ENCODE measurements at places on chromosomes 11 and 22. TPM values are rescaled to one million over a fixed set of nuclear protein-coding genes. Genes with fewer than 3 reads are reported as not detected.

APOL5 gene
- total RNA-seq: not detected

DTX4 gene
- 1.9 TPM for total RNA-seq

SCUBE1 gene
- 0.79 TPM for total RNA-seq

LRP5 gene
- 46.2 TPM for total RNA-seq

TRIM29 gene
- 8.7 TPM for total RNA-seq

MB gene
- total RNA-seq: 2.3 TPM

OR10A2 gene
- not detected for total RNA-seq

HDHD5 gene
- total RNA-seq: 19.6 TPM

XKR3 gene
- total RNA-seq: not detected

HNRNPUL2 gene
- total RNA-seq: 45.5 TPM

RAB38 gene
- total RNA-seq: 0.86 TPM

ACR gene
- 2.6 TPM for total RNA-seq

DNA sequence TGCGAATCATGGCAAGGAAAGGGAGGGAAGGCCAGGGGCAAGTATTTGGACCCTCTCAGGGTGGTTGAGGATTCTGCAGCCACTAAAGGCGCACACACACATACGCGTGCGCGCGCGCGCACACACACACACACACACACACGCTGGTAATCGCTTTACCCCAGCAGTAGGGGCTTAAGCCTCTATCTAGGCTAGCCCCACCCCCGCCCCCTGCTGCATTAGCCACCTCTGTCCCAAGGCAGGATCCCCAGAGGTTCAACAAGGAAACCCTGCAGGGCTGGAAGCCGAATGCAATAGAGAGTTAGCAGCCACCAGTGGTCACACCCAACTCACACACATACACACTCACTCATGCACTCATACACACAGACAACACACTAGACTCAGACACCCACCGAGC is 28.6 kb upstream of the ELFN2 start:
- no peak for DNase-seq

DNA sequence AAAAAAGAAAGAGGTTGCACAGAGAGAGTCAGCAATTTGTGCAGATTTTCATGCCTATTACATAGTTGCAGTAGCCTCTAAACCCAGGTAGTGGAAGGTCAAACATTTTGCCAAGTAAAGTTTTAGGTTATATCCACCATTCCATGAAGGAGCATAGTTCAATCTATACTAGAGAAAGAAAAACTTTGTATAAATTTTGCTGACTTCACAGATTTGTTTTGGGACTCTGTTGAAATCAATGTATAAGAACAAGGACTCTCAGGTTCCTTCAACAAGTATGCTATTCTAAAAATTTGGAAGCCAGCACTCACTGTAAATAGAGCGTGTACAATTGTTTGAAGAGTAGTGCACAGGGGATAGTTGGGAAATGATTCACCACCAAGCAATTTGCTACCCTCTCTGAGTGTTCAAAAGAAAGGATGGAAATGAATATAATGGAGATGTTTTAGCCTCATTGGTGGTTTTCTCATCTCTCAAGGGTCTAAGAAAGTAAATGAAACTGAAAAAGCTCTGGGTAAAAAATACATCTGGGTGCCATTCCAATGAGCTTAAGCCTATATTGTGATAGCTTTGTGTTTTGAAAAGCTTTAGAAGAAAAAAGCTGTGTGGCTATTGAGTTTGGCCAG is 508.4 kb upstream of the LUZP2 start:
- DNase-seq: no peak

DNA sequence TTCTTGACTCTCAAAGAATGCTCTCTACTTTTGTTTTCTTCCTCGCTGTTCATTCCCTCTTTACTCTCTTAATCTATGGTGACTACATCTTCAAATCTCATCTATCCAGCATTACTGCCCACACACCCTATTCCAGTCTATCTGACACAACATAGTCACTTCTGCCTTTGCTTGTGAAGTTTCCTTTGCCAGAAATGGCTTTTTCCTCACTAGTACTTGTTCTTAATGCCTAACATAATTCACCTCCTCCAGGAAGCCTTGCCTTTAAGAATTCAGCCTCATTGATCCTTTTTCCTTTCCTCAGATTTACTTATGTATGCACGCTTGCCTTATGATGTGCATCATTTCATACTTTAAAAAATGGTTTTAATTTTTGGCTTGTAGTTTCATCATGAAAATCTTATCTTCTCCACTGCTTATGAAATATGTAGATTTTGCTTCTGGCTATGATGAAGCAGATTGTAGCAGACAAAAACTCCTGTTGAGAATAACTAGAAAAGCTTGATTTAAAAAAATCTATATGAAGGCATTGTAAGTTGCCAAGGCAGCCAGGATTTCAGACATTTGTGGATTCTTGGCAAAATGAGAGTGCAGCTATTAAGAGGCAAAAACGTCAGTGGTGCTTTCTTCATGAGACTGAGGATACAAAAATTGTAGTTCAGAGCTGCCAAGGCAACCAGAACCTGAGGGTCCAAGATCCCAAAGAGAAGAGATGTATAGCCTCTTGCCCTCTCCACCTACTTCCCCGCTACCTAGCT is 31.8 kb downstream of the RNF169 start:
- no peak for DNase-seq

DNA sequence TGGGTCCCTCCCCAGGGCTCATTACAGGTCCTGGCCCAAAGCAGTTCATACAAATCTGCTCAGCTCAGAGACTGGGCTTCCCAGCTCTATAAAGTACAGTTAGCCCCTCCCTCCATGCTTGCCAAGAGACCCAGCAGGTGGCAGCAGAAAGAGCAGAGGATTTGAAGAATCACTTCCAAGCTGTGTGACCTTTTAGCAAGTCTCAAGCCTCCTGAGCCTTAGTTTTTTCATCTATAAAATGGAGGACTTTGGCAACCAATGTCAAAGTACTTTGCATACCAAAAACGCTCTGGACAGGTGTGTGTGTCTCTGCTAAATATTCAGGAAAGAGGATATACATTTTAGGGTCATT is 26.6 kb downstream of the RELT start:
- no peak for DNase-seq

DNA sequence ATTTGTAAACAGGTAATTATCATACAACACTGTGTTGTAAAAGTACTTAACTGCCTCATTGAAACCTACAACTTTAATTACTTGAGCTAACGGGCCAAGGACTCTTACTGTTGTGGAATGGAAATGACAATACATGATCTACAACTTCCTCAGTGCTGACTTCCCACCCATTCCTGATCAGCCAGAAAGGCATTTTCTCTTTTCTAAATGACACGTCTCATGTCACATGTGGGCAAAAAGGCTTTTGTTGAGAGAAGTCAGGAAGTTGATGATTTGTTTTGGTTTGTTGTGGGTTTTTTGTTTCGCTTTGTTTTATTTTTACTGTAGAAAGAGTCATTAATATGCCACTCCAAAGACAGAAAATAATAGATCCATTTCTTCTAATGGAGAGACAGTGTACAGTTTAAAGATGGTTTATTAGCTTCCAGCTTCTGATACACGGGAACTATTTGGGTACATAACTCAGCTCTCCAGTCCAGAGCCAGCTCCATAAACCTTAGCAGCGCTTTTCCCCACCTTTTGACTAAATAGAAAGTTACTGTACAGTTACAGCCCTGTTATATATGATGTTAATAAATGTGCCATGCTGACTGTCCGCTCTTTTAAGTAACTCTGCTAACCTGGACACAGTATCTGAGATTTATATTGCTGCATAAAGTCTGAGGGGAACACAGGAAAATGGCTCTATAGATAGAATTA is 509.4 kb upstream of the API5 start:
- no peak for DNase-seq

- no peak for DNase-seq
Observed at GRCh38 chr11:7088921-7089320, at the start of gene RBMXL2. TSS of gene RBMXL2 (plus strand) at chr11:7088998. CDS start at chr11:7089121, 123 bp downstream.

GRCh38 chr11:36409152-36409816 is 100.8 kb downstream of the TRAF6 start:
- no peak for DNase-seq

- DNase-seq: no peak
Observed at GRCh38 chr11:27040302-27041115, at the start of gene BBOX1. TSS of gene BBOX1 (plus strand) at chr11:27040815. CDS start at chr11:27055431, 14,616 bp downstream.

- no peak for DNase-seq
Observed at GRCh38 chr22:33756508-33756949, 163.7 kb downstream of the LARGE1 start.

DNA sequence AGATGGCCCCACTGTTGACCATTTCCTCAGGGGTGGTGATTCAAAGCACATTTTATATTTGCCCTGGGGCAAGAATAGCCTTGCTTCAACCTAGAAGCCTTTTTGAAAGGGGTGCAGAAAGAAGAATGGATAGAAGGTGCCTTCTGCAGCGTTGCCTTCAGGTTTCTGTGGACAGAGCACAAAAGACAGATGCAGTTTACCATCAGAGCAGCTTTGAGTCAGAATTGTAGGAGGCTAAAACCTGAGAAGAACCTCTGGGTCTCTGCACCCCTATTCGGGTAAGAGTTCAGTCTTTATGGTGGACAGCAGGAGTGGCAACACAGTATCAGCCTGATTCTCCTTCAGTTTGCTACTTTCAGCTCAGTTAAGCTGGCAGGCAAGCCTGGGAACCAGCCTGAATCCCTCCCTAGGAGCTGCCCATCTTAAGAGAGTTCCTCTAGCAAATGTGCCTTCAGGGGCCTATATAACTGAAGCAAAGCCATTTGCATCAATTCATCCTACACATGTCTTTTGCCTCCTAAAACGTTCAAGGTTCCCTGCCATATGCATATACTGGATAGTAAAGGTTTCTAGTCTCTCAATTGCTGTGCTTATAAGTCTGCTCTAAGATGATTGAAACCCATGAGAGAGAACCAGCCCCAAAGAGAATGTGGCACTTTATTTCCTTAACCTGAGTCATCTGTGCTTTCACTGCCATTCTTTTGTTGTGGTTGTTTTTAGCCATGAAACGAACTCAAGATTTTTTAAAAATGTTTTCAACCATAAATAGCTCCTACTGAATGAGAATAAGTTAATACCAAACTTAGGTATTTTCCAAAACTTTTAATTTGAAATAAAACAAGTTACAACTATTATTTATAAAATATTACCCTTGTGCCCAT is 123.0 kb downstream of the TRIM44 start:
- no peak for DNase-seq

DNA sequence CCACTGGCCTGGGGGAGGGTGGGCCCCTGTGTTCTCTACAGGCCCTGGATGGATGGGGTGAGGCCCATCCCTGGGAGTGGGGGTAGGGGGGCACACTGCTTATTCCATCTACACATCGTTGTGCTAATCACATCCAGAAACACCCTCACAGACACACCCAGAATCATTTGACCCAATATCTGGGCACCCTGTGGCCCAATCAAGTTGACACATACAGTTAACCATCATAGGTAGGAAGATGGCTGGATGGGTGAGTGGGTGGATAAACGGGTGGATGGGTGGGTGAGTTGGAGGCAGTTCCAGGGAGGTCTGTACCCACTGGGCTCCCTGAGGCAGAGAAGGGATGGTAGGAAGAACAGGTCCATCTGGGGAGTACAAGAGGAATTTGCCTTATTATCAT is 81.3 kb upstream of the LINC01488 start:
- no peak for DNase-seq

- no peak for DNase-seq
Observed at GRCh38 chr22:20567371-20567847, 60.0 kb downstream of the MED15 start.

GRCh38 chr11:13114566-13115379 is 105.7 kb downstream of the RASSF10 start:
- DNase-seq: no peak

DNA sequence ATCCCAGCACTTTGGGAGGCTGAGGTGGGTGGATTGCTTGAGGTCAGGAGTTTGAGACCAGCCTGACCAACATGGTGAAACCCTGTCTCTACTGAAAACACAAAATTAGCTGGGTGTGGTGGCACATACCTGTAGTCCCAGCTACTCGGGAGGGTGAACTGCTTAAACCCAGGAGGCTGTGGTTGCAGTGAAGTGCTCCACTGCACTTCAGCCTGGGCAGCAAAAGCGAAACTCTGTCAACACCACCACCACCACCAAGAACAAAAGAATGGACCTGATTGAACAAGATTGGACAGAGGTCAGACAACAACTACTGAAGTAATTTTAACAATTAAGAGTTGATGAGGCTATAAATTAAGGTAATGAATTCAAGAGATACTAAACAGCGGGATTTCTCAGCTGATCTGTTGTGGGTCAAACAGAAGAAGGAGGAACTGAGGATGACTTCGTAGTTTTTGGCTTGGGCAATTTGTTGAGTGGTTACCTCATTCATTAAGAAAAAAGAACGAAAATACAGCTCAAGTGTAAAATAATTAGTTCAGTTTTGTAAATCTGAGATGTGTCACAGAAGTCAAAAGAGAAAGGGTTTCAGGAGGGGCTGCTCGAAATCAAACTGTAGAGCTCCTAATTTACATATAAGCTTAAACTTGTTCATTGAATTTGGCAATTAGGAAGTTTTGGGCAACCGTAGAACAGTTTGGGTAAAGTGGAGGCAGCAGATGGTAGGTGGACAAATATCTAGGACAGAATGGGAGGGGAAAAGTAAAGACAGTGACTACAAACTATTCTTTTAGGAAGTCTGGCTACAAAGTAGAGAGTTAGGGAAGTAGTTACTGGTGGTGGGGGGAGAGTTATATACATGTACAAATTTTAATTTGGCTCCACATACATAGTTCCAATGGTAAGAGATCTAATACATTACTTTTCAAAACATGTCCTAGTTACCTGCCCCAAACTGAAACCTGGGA is 4.5 kb downstream of the IL18 start:
- no peak for DNase-seq

GRCh38 chr22:20479612-20480196 is 15.9 kb downstream of the KLHL22 start:
- no peak for DNase-seq

GRCh38 chr22:21940521-21940920 is 12.1 kb downstream of the PPM1F start:
- no peak for DNase-seq

GRCh38 chr11:121042296-121042695 is 18.4 kb downstream of the TBCEL start:
- DNase-seq: no peak

- no peak for DNase-seq
Observed at GRCh38 chr22:28137036-28137435, 218.0 kb upstream of the PITPNB start.

DNA sequence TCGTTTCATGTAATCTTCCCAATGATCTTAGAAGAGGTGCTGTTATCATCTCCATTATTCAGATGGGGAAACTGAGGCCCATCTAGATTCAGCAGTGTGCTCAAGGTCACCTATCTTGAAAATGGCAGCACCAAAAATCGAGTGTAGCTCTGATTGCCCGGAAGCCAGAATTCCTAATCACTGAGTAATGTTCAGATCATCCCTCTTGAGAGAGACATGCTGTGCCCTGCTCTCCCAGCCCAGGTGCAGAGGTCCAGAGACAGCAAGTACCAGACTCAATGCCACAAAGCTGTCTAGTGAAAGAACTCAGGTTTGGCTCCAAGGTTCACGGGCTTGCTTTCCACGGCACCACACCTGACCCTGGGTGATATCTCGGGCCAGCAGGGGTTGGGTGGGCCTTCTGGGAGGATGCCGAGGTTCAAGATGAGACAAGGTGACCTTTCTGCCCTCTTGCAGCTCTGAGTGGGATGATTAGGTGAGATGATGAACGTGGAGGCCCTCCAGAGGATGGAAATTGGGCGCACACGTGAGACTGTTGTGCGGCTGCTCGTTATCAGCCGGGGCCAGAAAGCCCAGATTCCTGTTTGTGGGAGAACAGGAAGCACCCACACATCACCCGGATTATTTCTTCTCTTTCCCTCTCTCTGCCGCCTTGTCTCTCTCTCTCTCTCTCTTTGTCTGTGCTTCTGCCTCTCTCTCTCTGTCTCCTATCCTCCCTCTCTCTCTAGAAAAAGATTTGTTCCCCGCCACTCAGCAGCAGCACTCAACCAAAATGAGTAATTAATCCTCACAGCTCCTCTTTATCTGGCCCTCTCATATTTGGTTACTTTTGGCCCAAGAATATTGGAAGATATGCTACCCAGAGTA is 19.0 kb upstream of the RASD2 start:
- DNase-seq: peak; percentile 36

GRCh38 chr11:34086554-34087283 is 18.7 kb upstream of the NAT10 start:
- DNase-seq: no peak

Data from posterior vena cava (tissue), 2 donors.